Activated T-cell treated with anti-CD3 and anti-CD28 coated beads, Interleukin-2, amount 50 U/mL, for 24 hours (primary cell): ENCODE measurements at places on chromosomes 4 and X.

DNA sequence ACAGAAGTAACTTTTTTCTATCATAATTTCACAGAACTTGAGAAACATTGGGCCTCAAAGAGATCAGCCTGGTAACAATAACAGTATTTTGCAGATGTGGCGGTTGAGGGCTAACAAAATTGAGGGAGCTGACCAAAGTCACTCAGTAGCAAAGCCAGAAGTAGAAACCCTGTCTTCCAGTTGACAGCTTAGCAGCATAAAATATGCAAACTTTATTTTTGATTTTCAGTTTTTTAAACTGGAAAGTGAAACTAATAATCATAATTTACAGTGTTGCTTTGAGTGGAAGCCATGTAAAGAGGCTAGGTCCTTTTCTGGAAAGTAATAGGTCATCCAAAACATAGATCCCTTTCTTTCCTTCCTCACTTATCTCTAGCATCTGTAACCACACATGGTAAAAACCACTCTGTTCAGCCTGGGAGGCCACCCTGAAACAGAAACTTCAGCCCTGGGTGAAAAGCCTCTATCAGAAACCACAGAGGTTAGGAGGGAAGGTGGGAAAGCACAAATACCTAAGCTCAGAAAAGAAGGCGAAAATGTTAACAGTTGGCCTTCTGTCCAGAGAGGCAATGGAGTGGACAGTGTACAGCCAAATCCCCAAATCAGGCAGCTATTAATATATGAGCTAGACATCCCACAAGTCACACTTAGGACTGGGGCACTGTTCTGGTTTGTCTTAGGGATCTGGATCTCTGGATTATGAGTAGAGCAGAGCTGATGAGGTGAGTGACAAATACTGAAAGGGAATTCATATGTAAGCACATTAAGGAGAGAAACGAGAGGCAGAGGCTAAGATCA is 61.1 kb upstream of the ARSJ start:
- no peak for DNase-seq

DNA sequence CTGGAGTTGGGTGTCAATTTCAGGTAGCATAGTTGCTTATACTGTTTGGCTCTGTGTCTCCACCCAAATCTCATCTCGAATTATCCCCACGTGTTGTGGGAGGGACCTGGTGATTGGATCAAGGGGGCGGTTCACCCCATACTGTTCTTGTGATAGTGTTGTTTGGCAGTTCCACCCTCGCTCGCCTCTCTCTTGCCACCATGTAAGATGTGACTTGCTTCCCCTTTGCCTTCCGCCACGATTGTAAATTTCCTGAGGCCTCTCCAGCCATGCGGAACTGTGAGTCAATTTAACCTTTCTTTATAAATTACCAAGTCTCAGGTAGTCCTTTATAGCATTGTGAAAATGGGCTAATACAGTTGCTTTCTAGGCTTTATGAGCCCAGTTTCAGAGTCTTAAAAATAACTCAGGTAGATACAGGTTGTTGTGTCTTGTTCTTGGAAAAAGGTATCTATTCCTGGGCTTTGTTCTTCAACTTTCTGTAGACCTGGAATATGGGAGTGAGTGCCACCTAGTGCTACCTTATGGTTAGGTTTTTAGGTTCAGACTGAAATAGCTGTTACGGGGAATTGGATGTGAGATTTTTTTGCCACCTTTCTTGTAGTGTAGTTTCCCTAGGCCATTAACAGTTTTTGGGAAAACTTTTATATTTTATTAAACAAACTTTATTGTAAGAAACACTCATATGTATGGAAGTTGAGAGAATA is 15.6 kb downstream of the PGK1 start:
- no peak for DNase-seq

GRCh38 chr4:8478801-8479744 is 38.5 kb downstream of the TRMT44 start:
- DNase-seq, result no peak

DNA sequence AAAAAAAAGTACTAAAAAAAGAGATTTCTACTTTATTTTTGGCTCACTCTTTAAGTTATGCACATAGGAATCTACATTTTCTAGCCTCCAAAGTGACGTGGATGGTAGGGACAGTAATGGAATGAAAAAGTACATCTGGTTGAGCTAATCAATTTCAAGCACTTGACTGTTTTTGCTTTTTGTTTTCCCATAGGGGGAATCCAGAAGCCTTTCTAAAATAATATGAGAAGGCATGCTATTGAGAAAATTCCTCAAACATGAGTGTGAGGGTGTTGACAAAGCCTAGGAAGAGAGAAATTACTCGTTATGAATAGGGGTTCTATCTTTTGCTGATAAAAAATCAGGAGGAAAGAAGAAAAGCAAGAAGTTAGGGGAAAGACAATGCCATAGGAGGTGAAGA is 242.5 kb upstream of the PUDP start:
- no peak for DNase-seq
